Stromal cell of bone marrow (primary cell): ENCODE measurements at places on chromosomes 12 and 14.
A peak's percentile ranks its signal among the peaks of the same experiment; 100 is the strongest.

- DNase-seq = peak; percentile 44
Measured at GRCh38 chr14:105527826-105528585, 1.6 kb downstream of the TMEM121 start.

DNA sequence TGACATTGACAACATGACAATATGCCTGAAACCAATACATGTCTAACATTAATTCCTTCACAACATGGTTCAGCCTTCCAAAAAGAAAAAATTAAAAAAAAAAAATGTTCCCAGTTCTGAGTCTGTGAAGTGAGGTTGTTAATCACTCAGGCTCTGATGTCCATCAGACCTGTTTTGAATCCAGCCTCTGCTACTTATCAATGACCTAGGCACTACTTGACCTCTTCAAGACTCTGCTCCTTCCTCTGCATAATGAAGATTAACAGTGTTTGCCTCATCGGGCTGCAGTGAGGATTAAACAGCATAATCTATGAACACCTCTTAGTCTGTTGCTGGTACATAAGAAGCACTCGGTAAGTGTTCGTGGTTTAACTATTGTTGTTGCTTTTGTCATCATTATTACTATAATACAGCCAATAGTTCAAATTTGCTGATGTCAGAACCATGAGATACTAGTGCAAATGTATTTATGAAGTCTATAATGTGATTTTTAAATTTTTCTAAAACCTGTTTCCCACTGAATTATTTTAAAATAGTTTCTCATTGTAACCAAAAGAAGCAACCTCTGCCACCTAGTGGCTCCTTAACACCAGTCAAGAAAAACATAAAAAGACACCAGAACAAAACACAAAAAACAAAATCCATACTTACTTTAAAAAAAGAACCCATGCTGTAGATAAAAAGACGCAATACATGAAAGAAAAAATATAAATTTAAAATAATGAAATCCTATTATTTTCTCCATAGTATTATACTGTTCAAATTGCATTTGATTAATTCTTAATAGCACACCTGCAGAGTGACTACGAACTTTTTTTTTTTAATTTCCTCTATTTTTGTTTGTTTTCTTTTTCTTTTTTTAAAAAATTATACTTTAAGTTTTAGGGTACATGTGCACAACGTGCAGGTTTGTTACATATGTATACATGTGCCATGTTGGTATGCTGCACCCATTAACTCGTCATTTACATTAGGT lies 20.3 kb upstream of the TMX1 start:
- no peak for DNase-seq

GRCh38 chr14:97281741-97282140 lies 484.6 kb downstream of the VRK1 start:
- no peak for DNase-seq

DNA sequence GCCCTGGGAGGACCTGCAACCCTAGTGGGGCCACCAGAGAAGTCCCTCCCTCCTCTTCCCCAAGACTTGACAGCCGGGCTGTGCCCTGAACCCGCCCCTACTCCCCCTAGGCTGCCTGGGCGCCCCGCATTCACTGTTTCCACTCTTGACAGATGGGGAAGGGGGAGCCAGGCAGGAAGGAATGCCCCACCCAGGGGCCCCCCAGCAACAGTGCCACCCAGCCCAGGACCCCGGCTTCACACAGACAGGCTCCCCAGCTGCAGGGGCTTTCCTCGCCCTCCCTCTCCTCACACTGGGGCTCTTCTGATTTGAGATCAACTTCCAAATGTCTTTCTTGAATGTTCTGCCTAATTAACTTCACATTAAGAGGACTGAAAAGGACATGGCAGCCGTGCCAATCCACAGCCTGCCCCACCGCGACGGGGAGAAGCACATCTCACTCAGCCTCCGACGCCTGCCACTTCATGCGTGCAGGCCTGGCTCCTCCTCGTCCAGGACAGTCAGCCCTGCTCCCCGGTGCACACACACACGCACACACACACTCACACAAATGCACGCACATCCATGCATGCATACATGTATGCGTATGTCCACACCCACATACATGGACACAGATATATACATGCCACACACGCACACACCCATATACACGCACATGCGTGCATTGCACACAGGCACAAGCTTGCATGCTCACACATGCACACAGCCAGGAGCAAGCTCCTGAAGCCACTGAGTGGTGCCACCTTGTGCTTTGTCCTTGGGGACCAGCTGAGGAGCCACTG lies 19.6 kb upstream of the C14orf180 start:
- DNase-seq = no peak

DNA sequence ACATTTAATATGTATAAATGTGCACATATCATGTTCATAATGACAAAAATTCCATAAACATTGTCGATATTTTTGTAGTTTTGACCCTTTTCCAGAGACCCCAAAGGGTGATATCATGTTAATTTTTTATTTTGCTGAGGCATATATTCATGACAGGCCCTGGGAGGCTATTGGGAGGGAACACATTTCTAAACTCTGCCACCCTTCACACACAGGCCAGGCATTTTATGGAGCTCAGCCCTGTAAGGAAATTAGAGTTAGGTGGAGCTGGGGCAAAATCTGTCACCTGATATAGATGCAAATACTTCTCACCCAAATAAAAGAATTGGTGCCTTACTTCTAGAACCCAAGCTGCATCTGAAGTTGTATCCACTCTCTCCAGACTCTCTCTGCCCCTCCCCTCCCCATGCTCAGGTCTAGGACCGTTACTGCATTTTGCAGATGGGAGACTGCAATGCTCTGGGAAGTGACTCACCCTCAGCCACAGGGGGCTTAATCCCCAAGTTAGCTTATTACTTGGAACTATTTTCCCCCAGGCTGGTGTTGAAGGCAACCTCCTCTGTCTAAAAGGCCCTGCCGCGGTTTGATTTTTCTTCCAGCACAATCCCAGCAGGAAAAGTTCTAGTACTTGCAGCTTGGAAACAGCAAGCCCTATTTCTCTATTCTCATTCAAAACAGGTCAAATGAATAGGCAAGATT lies 238.9 kb downstream of the EMP1 start:
- no peak for DNase-seq
